LHCN-M2 (cell line): ENCODE measurements at places on chromosomes 1 and 21. TPM values are rescaled to one million over a fixed set of nuclear protein-coding genes. Genes with fewer than 3 reads are reported as not detected.

Gene FUCA1
- 17.7 and 20.6 TPM in 2 replicates for total RNA-seq

Gene GUCA2B
- total RNA-seq: not detected in 2 replicates

Gene RNU1-2
- total RNA-seq: under 0.01 TPM in 1 of 2 replicates, not detected in the other

Gene CHD5
- total RNA-seq: 0.06 TPM in 1 of 2 replicates, not detected in the other

Gene OR2L2
- not detected in 2 replicates for total RNA-seq

Gene TENT5C
- total RNA-seq: under 0.01 TPM in 1 of 2 replicates, not detected in the other

Gene CDC7
- 13.0 and 14.5 TPM in 2 replicates for total RNA-seq

Gene NOC2L
- 100 and 118 TPM in 2 replicates for total RNA-seq

Gene EPHA10
- total RNA-seq: not detected in 2 replicates

- DNase-seq: peak; percentile 84
Observed at GRCh38 chr1:151972542-151973248, 21.0 kb downstream of the S100A10 start.

DNA sequence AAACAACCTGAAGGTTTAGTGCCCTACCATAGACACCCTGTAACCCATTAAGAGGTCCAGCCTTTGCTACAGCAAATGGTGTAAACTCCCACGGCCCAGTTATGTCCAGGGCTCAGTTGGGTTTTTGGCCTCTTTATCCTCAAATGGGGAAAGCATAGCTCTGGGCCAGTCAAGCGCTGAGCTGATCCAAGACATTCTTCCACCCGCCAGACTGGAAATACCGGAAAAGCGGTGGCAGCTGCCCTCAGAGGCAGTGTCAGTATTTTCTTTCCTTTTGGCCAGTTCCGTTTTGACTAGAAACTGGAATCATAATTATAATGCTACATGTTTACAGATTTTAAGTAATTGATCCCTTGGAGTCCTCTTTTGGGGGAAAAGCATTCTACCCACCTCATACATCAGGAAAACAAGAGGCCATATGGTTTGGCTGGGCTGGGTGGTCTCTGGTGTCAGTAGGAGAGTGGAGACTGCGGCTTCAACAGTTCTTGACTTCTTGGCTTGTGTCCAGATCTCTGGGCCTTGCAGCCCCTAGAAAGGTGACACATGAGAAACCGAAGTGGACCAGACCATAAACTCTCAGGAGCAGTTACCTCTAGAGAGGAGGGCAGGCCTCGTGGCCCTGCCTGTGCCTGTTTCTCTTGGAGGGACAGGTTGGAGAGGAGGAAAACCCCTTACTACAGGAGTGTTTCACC lies 30.2 kb upstream of the CLDN14 start:
- no peak for DNase-seq

- DNase-seq: no peak
Observed at GRCh38 chr21:34706337-34706736, 37.5 kb downstream of the CLIC6 start.

GRCh38 chr1:230174471-230175162 lies 107.6 kb downstream of the GALNT2 start:
- DNase-seq: no peak

- DNase-seq: no peak
Observed at GRCh38 chr1:228763561-228763960, 28.3 kb downstream of the RHOU start.

- no peak for DNase-seq
Observed at GRCh38 chr1:69527273-69527672, 40.4 kb upstream of the LRRC7 start.

GRCh38 chr1:246765521-246765920 lies 41.3 kb downstream of the SCCPDH start:
- no peak for DNase-seq

- DNase-seq: no peak
Observed at GRCh38 chr1:229884765-229885164, 182.3 kb upstream of the GALNT2 start.

GRCh38 chr1:109705411-109705810 lies 6.6 kb upstream of the GSTM5 start:
- DNase-seq: no peak

GRCh38 chr1:206508956-206509355 lies 1.6 kb downstream of the RASSF5 start:
- peak; percentile 29 for DNase-seq

- DNase-seq: no peak
Observed at GRCh38 chr1:69673321-69673720, 105.6 kb downstream of the LRRC7 start.

DNA sequence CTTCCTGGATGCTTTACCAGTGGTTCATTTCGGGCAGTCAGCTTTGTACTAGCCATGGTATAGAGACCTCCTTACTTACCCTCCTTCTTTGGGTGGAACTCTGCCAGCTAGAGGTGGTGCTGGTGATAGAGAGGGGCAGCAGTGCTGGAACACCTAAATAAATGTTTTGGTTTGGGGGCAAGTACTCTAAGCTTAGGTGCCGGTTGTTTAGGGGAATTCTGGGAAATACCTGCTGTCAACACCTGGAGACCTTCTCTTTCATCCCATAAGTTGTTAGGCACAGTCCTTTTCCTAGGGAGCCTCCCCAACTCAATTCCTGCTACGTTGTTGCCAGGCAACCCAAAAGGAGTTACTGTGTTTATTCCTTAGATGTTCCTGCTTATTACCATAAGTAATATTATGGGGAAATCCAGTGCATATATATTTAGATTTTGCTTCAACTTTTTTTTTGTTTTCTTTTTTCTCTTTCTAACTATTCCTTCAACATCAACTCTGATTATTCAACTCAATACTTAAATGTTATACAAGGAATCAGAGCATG lies 16.9 kb downstream of the SCP2 start:
- DNase-seq: no peak

GRCh38 chr1:38173848-38174247 lies 127.3 kb upstream of the POU3F1 start:
- no peak for DNase-seq

DNA sequence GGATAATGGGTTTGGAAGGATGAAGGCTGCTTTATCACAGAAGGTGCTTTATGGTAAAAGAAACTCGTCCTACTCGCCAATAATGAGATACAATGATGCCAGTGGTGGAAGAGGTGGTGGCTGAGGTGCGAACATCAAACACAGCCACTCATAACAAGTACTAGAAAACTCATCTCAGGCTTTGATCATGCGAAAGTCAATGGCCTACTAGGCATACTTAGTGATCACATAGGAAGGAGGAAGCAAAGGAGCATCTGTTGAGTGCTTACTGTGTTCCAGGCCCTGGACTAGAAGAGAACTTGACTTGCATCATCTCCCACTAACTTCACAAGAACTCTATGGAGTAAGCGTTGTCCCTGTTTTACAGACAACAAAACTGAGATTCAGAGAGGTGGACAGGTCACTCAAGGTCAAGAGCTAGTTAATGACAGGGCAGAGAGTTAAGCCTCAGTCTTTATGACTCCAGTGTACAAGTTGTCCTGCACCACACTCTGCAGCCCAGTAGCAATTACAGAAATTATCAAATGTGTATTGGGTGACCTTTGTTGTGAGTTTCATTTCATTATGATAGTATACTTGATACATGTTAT lies 33.6 kb downstream of the RUNX1 start:
- DNase-seq: no peak
